Activated naive CD8-positive, alpha-beta T cell treated with anti-CD3 and anti-CD28 coated beads for 36 hours (primary cell): ENCODE measurements at places on chromosomes 6 and 20. TPM values are rescaled to one million over a fixed set of nuclear protein-coding genes. Genes with fewer than 3 reads are reported as not detected.

DNA sequence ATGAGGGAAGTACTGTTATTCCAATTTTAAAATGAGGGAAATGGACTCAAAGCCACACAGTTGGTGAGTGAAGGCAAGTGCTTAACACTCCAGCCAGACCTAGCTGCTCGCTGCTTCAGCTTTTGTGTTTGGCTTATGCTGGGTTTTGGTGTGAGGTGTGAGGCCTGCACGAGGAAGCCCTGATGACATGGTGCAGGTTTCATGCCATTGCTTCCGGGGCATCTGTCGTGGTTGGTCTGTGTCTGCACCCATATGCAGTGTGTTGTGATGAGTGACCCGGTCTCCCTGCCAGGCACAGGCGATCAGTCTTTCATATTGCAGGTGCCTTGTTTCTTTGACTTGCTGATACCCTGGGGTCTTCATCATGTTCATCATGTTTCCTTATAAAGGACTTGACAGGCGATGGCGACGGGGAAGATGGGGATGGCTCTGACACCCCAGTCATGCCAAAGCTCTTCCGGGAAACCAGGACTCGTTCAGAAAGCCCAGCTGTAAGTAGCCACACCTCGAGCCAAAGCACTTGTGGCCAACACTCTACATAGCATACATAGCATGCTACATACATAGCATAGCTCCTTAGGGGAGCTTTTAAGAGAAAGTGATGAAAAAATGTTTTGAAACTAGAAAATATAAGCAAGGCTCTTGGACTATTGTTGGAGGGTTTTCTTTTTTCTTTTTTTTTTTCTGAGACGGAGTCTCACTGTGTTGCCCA, 22.3 kb downstream of the DNMT3B start:
- no peaks in the 10 kb centered on the region for H3K36me3 ChIP-seq
- H3K27ac ChIP-seq = no peak overlapping the region
- H3K27me3 ChIP-seq = no peaks in the 10 kb centered on the region

GRCh38 chr20:10449270-10449669, 14.2 kb downstream of the SLX4IP start:
- no peak overlapping the region for H3K4me3 ChIP-seq
- H3K27me3 ChIP-seq = no peaks in the 10 kb centered on the region
- DNase-seq = no peak
- H3K36me3 ChIP-seq = peaks cover 6% of the 10 kb centered on the region
- H3K4me1 ChIP-seq = peaks cover 34% of the 10 kb centered on the region
- H3K27ac ChIP-seq = no peak overlapping the region

GRCh38 chr6:31814677-31815024, 432 bp downstream of the HSPA1L start:
- H3K27me3 ChIP-seq = no peaks in the 10 kb centered on the region
- H3K4me1 ChIP-seq = peaks cover 34% of the 10 kb centered on the region
- H3K36me3 ChIP-seq = no peaks in the 10 kb centered on the region
- DNase-seq = peak; percentile 67

C20orf204 gene
- total RNA-seq = 2.5 TPM

DNA sequence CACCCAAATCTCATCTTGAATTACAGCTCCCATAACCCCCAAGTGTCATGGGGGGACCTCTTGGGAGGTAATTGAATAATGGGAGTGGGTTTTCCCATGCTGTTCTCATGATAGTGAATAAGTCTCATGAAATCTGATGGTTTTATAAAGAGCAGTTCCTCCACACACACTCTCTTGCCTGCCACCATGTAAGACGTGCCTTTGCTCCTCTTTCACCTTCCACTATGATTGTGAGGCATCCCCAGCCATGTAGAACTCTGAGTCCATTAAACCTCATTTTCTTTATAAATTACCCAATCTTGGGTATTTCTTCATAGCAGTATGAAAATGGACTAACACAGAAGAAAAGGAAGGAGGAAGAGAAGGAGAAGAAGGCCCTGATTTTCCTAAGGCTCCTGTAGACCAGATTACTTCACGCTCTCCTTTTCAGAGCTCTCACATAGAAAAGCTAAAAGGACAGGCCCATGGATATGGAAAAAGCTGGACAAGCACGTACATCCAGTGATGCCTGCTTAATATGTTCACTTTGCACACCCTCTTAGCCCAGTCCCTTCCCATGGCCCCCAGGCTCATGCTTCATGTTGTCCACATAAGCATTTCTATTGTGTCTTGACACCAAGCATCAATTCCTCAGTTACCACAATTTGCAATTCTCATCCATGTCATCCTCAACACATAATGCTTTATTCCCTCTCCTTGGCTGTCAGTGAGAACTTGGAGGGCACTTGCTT, 354.8 kb downstream of the CD83 start:
- H3K36me3 ChIP-seq = peaks cover 6% of the 10 kb centered on the region
- no peaks in the 10 kb centered on the region for H3K4me1 ChIP-seq
- no peaks in the 10 kb centered on the region for H3K27me3 ChIP-seq
- DNase-seq = no peak
- no peak overlapping the region for H3K27ac ChIP-seq

DNA sequence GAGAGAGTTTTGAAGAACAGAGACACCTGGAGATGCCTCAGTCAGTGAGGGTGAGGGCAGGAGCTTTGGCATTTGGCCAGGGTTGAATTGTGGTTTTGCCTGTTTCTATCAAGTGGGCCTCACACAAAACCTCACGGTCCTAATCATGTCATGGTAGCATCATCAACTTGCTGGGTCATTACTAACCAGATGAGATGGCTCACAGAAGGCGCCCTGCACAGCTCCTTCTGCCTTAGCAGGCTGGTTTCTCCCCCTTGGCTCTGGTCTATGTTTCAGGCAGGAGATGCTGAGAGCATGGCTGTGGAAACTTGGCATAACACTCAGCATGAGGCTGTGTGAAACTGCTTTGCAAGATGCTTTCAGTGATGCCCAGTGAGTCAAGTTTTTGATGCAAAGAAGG, 99.3 kb downstream of the LRRC1 start:
- H3K27ac ChIP-seq = no peak overlapping the region
- H3K4me1 ChIP-seq = peaks cover 14% of the 10 kb centered on the region
- peak; percentile 47 for DNase-seq
- H3K27me3 ChIP-seq = no peaks in the 10 kb centered on the region

DNA sequence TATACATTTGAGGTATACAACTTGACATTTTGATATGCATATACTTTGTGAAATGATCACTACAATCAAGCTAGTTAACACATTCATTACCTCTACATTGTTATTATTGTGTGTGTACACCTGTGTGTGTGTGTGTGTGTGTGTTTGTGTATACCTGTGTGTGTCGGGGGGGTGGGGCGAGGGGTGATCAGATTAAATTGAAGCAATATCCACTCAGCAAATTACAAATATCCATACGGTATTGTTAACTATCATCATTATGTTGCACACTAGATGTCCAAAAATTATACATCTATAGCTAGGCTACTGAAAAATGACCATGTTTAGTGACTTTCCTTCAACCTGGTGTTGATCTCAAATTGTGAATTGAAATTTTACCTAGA, 1.8 kb downstream of the RHAG start:
- DNase-seq = no peak
- no peak overlapping the region for H3K4me3 ChIP-seq
- no peaks in the 10 kb centered on the region for H3K27me3 ChIP-seq
- H3K36me3 ChIP-seq = no peaks in the 10 kb centered on the region
- no peaks in the 10 kb centered on the region for H3K4me1 ChIP-seq

SLC2A10 gene
- total RNA-seq = 0.06 TPM

TNNC2 gene
- total RNA-seq = not detected

PNPLA1 gene
- total RNA-seq = not detected

KLHDC3 gene
- 66.1 TPM for total RNA-seq

- H3K36me3 ChIP-seq = no peaks in the 10 kb centered on the region
- H3K4me3 ChIP-seq = no peak overlapping the region
- no peak for DNase-seq
- no peaks in the 10 kb centered on the region for H3K27me3 ChIP-seq
- no peak overlapping the region for H3K27ac ChIP-seq
- H3K4me1 ChIP-seq = no peaks in the 10 kb centered on the region
Observed at GRCh38 chr6:76644231-76644630, 571.8 kb upstream of the IMPG1 start.

SYCP2 gene
- 3.2 TPM for total RNA-seq

DNA sequence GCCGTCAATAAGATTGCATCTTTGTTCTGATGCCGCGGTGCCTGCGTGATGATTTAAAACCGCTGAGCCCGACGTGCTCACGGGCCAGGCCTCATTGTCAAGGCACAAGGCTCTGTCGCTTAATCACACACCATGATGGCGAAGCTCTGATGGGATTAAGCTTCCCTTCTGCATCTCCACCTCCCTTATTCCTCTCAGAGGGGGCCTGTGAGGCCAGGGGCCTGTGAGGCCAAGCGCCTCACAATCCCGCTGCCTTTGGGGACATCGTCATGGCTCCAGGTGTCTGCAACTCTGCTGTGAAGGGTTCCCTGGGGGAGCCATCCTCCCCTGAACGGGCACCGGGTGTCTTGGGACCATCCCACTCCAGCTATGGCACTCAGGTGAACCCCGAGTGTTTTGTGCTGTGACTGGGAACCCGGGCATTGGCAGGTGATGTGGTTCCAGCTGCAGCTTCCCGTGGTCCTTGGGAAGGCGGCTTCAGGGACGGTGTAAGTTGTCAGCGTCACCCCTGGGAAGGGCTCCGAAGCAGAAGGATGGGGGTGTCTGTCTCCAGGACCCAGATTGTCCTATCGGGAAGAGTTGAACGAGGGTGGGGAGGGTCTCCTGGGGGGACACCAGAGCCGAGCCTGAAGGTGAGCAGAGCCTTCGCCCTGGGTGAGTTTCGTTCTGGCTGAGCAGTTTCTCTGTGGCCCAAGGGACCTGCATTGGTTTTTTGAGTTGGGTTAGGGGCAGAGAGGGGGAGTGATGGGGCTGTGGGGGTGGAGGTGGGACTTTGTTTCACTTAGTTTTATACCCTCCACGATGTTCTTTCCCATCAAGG, 18.0 kb upstream of the BHLHE23 start:
- H3K27me3 ChIP-seq = peaks cover 17% of the 10 kb centered on the region
- H3K4me3 ChIP-seq = no peak overlapping the region
- H3K4me1 ChIP-seq = peaks cover 10% of the 10 kb centered on the region
- H3K36me3 ChIP-seq = no peaks in the 10 kb centered on the region
- no peak overlapping the region for H3K27ac ChIP-seq
- DNase-seq = no peak

- H3K27me3 ChIP-seq = no peaks in the 10 kb centered on the region
- H3K36me3 ChIP-seq = peaks cover 2% of the 10 kb centered on the region
- H3K27ac ChIP-seq = no peak overlapping the region
Observed at GRCh38 chr6:108944707-108945680, 96.8 kb downstream of the ARMC2 start.

DNA sequence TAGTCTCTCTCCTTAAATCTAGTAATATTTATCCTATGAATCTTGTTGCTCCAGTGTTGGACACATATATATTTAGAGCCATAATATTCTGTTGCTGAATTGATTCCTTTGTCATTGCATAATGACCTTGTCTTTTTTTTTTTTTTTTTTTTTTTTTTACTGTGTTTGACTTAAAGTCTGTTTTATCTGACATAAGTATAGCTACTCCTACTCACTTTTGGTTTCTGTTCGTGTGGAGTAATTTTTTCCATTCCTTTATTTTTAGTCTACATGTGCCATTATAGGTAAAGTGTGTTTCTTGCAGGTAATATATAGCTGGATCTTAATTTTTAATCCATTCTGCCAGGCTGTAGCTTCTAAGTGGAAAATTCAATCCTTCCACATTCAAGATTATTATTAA, 166.5 kb downstream of the GMDS start:
- no peak for DNase-seq
- H3K27me3 ChIP-seq = no peaks in the 10 kb centered on the region
- no peak overlapping the region for H3K27ac ChIP-seq
- peaks cover 46% of the 10 kb centered on the region for H3K36me3 ChIP-seq
- no peak overlapping the region for H3K4me3 ChIP-seq

DNA sequence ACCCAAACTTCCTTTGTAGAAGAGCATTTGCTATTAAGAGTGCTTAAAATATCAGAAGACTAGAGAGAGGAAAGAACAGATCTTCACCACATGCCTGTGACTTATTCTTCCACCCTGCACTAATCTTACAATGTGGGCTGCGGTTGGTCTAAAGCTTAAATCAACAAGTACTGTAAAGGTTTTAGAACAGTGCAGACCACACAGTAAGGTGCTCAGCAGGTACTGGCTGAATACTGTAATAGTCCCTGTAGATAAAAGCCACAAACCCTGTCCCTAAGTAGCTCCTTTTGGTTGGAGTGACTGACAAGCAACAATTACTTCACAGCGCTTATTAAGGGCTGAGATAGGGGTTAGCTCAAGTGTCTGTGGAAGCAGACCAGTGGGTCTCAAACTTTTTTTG, 972 bp upstream of the PHF3 start:
- peak overlapping the region; percentile 81 for H3K4me3 ChIP-seq
- no peak for DNase-seq
- peaks cover 5% of the 10 kb centered on the region for H3K36me3 ChIP-seq
- no peaks in the 10 kb centered on the region for H3K27me3 ChIP-seq
